Cortex of kidney (tissue), 1 donor: ENCODE measurements at places on chromosomes 16 and 17.

GRCh38 chr16:86870380-86870779 lies 292.0 kb downstream of the FOXL1 start:
- DNase-seq: no peak

DNA sequence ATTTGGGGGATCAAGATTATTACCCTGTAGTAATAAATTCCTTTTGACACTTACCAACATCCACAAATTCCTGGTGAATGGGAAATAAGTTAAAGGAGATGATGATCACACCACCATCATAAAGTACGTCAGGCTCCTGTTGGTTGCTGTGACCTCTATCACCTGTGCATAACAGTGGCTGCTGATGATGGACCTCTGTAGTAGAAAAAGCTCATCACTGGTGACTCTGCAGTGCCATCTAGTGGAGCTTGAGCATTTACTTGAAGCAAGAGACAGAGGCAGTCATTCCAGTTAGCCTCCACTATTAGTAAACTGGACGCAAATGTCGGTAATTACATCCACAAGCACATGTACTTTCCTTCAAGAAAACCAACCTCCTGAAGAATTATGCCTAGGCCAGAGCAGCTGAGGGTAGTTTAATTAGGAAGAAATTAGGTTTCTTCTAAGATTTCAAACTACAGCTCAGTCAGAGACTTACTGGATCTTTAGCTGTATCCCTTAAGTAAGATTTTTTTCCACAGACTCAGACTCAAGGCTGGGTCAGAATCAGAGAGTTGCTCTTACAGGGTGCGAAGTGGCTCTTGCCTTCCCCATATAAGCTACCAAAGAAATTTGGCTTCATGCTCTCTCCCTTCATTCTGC lies 39.3 kb downstream of the CYB561 start:
- DNase-seq: no peak

DNA sequence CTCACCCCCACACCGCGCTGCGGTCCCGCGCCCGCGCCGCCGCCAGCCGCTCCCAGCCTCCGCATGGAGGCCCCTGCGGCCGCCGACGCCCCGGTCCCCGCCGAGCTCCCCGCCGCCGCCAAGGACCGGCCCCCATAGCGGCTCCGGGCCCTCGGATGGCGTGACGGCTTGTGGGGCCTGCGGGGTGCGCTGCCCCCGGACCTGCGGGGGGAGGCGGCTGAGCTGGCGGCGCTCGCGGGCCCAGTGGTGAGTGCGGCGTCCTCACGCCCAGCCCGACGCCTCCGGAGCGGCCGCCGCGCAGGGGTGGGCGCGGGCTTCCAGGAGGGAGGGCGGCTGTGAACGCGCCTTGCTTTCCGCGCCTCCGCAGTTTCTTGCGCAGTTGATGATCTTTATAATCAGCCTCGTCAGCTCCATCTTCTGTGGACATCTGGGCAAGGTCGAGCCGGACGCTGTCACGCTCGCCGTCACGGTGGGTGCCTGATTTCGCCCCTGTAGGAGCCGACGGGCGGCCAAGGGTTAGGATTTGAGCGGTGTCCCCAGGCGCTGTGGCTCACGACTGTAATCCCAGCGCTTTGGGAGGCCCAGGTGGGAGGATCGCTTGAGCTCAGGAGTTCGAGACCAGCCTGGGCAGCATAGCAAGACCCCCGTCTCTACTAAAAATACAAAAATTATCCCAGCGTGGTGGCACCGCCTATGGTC lies 46.4 kb downstream of the SLC47A1 start:
- DNase-seq: no peak

DNA sequence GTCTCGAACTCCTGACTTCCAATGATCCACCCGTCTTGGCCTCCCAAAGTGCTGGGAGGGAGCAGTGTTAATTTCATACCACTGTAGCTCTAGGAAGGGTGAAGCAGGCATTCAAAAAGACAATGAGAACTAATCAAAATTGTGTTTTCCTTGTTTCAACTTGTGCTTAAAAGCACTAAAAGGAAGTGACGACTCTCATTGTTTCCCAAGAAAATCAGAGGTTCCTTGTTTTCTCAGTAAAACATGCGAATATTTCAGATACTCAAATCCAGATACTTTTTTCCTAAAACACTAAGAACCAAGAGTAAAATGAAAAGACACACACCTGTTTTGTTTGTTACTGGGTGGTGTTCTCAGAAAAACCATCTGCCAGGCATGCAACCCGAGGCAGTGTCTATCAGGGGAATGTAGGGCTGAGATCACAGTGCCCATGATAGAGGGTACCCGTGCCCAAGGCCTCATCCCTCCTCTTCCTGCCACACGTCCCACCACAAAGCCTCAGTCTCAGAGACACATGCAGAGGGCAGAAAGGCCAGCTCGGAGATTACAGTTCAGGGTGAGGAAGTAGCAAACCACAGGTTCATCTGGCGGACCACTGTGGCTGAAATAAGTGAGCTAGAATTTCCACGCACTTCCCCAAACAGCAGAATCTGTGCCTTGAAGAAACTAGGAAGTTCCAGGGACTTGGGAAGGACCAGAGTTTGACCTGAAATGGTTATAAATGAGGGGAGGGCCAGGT lies 33.7 kb downstream of the GINS3 start:
- DNase-seq: no peak

DNA sequence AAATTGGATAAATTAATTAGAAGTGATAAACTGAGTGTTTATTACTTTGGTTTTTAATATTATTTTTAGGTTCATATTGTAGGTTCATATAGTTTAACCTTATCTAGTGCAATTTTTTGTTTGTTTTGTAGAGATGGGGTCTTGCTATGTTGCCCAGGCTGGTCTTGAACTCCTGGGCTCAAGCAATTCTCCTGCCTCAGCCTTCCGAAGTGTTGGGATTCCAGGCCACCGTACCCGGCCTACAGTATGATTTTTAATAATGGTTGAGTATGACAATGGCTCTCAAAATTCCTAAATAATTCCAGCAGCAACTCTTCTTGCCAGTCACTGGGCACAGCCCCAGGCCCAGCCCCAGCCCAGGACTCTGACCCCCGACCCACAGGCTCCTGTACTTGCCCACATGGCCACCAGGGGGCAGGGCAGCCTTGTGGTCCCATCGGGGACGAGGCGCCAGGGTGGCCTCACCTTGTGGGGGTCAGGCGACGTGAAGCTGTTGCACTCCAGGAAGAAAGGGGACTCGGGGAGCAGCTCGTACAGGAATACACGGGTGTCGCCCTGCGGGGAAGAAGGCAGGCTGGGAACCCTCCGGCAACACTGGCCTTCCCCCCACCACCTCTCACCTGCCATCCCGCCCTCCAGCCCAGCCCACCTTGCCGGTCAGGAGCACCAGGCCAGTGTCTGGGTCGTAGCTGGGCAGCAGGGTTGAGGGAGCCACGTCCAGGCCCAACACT lies 7.9 kb upstream of the PAM16 start:
- no peak for DNase-seq

DNA sequence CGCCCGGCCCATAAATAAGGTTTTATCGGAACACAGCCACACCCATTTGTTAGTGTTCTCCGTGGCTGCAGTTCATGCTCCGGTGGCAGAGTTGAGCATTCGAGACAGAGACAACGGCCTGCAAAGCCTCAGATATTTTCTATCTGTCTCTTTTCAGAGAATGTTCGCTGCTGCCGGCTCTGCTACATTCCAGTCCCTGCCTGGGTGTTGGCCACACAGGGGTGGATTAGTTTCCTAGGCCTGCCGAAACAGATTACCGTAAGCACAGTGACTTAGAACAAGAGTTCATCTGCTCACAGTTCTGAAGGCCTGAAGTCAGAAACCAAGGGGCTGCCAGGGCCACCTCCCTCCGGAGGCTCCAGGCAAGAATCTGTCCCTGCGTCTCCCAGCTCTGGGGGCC lies 19.1 kb upstream of the GSG1L start:
- no peak for DNase-seq

- no peak for DNase-seq
Measured at GRCh38 chr17:77569846-77570564, 388.5 kb upstream of the TNRC6C start.

DNA sequence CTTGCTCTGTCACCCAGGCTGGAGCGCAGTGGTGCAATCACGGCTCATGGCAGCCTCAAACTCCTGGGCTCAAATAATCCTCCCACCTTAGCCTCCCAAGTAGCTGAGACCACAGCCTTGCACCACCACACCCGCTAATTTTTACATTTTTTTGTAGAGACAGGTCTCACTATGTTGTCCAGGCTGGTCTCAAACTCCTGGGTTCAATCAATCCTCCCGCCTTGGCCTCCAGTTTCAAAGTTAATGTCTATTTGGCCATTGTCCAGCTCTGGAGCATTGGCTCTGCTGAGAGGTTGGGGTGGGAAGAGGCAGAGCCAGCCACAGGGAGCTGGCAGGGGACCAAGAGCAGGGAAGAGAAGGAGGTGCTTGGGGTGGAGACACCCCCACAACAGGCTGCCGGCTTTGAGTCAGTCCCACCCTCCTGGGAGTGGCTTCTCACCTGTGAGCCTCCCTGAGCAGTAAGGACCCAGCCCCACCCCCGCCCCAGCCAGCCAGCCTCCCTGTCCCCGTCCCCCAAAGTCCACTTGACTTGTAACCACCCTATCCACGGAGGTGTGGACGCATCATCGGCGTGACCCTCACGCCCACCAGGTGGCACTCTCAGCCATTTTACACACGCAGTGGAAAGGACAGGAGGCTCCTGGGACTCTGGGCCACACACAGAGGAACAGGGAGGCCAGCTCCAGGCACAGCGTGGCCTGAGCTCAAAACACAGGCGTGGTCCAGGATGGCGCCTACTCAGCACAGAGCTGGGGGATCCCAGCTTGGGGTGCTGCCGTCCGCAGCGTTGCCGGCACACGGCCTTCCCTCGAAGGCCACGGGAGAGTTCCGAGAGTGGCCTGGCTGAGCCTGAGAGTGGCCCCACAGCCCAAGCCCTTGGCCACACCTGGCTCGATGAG lies 22.8 kb upstream of the PVALEF start:
- DNase-seq: no peak

- DNase-seq: no peak
Measured at GRCh38 chr16:24610416-24610755, 71.0 kb downstream of the RBBP6 start.

DNA sequence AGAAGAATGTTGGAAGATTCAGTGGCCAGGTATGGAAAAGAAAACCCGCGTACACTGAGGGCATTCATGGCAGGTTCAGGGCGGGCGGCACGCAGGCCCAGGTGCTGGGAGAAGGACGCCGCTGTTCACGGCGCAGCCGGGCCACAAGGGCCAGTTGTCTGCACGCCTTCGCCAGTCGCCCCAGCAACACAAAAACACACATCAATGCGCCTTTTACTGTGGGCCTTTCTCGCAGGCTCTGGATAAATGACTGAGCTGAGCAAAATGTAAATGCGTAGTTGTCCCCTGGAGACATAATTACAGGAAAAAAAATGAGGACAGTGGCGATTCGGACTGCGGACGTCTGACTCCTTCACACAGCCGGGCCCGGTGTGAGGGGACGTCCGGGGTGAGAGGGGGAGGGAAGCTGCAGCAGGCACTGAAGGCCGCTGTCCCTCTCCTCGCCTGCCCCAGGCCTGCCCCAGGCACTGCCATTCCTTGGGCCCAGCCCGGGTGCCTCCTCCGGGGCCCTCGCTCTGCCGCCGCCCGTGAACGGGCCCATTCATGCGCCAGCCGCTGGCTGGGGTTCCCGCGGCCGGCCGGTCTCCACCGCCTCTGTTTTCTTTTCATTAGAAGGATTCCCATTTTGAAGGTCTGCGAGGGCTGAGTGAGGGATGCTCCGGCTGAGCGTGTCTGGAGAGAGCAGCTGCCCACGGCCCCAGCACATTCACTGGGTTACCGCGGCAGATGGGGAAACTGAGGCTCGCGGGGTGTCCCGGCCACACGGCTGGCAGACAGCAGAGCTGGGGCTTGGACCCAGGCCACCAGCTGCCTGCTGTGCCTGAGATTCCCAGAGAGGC lies 6.5 kb upstream of the ZNF469 start:
- no peak for DNase-seq

DNA sequence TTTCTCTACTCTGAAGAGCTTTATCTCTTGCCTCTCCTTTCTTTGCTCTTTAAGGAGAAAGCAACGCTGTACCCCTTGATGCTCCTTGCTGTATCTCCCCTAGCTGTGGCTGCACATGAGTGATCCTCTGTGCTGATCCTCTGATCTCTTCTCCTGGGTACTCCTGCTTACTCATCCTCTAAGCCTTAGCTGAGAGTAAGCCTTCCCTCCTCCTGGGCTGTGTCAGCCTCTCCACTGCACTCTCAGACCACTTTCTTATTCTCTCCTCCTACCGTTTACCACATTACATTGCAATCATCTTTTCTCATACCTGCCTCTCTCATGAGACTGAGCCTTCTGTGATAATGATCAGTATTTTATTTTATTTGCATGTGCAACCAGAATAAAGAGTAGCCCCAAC lies 25.1 kb downstream of the SOX9 start:
- no peak for DNase-seq

- no peak for DNase-seq
Measured at GRCh38 chr17:64057701-64058263, 37.3 kb upstream of the ICAM2 start.

DNA sequence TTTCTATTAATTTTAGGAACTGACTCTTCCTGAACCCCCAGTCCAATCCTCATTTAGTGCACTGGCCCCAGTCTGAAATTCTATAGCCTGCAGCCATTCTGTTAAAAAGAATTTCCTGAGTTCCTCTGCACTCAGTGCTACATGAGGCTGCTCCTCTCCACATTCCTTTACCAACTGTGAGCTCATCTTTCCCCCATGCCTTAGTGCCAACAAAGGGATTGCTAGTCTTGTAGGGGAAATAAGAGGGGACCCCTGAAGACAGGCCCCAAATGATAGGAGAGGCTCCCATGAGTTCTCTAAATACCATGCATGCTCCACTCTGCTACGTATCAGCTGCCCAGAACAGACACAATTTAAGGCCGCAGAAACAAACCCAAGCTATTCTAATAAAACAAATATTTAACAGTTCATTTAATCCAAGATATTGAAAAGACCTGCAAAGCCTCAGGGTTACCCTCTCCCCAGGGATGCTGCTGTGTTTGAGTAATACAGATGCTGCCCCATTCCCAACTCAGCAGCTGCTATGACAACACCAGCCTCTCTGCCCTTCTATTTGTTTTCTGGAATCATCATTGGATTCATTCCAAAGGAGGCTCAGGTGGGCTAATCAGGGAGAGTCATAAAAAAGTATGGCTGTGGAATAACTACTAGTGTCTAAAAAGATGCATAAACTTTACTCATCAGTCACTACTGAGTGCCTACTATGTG lies 228.5 kb downstream of the TOX3 start:
- DNase-seq: no peak

- DNase-seq: no peak
Measured at GRCh38 chr17:36892112-36892838, 45.0 kb upstream of the LHX1 start.

DNA sequence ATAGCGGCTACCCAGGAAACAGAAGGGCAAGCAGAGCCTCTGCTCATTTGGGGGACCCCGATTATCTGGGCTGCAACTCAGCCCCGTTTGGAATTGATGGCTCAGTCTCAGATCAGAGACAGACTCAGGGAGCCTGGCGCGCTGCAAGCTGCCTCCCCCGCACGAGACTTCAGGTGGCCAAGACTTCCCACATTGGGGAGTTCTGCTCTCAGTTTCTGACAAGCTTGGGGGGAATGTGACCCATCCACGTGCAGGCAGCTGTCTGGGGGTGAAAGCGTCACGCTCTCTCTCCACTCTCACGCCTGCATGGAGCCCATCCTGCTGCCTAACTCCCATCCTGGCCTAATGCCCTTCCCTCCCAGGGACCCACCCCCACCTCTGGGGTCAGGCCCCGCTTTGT lies 157.6 kb upstream of the GSE1 start:
- no peak for DNase-seq

GRCh38 chr17:67041531-67041930 lies 2.8 kb upstream of the CACNG1 start:
- DNase-seq: no peak

- no peak for DNase-seq
Measured at GRCh38 chr16:12329246-12329995, 352.9 kb downstream of the SNX29 start.
